ENCODE measurements at places on chromosomes 3 and 15.

DNA sequence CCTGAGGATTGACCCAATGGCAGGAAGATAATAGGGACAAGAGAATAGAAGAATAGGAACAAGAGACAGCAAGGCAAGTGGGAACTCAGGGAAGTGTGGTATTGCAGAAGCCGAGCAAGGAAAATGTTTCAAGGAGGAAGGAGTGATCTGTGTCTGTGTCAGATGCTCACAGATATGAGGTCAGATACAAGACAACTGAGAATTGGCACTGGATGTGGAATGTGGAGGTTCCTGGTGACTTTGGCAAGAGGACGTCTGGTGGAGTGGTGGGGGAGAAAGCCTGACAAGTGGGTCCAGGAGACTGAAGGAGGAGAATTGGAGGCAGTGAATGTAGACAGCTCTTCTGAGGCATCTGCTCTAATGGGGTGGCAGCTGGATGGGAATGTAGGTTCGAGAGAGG, 24.1 kb downstream of the GYG1 start:
- no peak for DNase-seq

DNA sequence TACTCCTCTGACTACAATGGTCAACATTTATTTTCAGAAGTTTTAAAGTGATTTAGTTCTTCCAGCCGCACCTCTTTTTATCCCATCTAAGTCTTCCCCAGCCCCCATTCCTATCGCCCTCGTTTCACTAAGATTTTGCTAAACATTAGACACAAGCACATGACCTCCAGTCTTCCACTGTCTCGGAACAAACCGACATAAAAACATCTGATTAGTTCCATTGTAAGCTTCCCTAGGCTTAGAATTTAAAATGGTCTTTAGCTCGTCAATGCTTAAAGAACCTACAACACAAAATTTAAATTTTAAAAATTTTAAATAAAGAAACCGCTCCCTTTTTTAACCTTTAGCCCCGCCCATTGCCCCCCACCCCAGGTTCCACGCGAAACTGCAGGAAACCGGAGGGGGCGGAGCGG, 284 bp upstream of the TSC22D2 start:
- DNase-seq: no peak

- no peak for DNase-seq
Measured at GRCh38 chr3:173354124-173354523, 43.4 kb upstream of the NLGN1 start.

- DNase-seq: no peak
Measured at GRCh38 chr3:76369170-76369569, 583.8 kb upstream of the ZNF717 start.

DNA sequence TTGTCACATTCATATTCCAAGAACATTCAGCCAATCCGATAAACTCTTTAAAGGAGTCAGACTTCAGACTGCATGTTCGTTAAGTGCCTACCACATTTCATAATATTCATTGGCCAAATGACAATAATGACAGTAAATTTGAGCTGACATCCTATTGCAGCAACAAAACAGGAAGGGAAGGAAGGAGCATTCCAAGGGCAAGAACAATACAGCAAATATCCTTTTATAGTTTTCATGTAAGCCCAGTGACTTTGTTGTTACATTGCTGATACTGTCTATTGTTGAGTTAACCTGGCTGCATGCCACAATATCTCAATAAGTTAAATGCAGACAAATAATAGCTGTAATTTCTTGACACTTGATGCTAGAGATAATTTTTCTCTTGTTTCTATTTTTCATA, 16.4 kb upstream of the CBLB start:
- DNase-seq: no peak

DNA sequence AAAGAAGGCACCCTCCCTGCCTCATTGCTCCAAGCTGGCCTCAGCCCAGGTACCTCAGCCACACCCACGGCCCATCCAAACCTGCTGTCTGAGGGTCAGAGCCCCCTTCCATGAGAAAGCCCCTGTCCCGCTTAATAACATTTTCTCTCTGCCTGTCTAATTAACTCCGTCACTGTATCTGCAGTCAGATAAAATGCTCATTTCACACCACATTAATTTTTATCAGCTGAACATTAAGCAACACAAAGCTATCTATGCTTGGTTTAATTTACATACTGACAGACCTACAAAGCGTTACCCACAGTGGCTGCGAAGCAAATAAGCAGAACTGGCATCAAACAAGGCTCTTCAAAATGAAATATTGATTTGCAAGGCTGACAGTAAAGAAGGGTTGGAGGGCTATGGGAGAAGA, 309.8 kb upstream of the ICE2 start:
- no peak for DNase-seq

DNA sequence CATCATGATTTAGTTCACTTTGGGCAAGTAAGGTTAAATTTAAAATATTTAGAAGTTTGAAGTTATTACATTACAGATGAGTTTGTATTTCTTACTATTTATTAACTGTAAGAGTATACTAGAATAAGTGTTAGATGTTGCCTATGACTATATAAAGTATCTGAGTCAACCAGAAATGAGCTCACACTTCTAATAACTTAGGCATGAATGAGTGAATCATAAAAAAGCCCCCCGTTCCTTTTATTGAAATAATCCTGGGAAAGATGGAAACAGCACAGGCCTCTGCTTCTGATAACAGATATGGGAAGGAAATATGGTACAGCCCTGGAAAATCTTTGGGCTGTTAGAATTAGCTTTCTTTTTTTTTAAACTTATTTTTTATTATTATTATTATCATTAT, 66.6 kb upstream of the TGFBR2 start:
- DNase-seq: no peak

DNA sequence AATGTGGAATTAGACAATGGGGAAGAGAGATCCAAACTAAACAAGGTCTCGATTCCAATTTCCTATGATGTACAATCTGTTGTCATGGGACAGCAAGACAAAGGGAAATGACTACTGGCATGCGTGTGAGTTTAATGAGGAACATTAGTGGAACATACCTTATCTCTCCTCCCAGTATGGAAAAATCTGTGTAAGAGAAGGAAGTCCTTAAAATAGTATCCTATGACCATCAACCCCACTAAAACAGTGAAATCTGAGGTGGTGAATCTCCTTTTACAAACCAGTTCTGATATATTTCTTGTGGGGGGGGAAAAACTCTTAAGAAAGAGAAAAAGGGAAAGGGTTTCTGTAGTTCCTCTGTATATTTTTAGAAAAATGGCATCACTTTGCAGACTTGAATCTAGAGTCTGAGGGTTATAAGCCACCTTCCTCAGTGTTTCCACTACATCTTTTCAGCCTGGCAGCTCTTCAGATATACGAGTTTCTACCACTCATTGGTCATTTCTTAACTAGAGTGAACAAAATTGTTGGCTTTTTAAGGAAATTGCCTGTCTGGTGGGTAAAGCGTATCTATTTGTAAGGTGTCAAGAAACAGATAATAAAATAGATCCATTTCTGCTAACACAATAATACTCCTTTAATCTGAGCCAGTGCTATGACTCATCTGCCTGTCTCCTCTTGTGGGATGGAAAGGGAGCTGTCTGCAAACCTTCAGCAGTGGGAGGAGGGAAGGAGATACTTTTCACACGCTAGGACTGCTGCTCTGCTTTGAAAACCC, 3.0 kb upstream of the TNFAIP8L3 start:
- DNase-seq: no peak

- no peak for DNase-seq
Measured at GRCh38 chr15:98671060-98672008, 23.0 kb downstream of the IGF1R start.

GRCh38 chr3:27483117-27484014, 818 bp downstream of the SLC4A7 start:
- DNase-seq: no peak

- DNase-seq: no peak
Measured at GRCh38 chr15:101480613-101481380, 8.7 kb downstream of the PCSK6 start.

DNA sequence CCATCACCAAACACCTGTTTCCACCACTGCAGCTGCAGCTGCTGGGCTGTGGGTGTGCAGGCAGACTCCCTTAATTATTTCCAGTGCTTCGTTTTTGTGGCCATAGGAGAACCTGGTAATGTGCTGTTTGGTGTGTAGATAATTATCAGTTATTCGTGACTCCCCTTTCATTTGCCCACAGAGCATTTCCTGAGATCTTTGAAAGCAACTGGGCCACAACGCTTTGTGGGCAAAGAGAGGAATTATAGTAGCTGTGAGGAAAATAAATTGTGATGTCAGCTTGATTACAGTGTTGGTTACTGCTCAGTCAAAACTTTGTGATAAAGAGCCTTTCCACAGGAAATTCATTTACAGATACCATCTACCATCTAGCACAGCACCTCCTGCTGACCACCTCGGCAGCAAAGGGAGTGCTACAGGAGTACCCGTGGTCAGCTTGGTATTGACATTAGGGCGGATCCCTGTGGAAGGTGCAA, 193.3 kb upstream of the SLCO3A1 start:
- DNase-seq: no peak

DNA sequence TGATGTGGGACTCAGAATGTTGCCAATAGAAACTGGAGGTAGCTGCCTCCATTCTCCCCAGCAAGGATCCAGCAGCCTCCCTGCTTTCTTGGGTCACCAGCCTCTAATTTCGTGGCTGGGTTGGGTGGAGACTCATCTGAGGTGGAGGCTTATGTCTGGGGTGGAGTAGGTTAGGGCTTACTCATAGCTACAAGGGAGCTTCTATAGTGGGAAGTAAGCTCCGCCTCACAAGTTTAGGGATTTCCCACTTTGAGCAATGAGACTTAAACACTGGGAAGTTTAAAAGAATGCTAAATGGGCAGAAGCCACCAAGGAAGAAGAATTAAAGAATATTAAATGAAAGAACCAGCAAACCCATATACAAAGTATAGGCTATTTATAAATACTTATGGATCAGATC, 63.8 kb downstream of the GJD2 start:
- no peak for DNase-seq

- DNase-seq: no peak
Measured at GRCh38 chr3:55491296-55491816, 4.2 kb upstream of the WNT5A start.

- peak; percentile 60 for DNase-seq
Measured at GRCh38 chr3:39146611-39147591, 6.5 kb downstream of the CSRNP1 start.

- DNase-seq: no peak
Measured at GRCh38 chr15:52243286-52243685, 52.1 kb upstream of the GNB5 start.

DNA sequence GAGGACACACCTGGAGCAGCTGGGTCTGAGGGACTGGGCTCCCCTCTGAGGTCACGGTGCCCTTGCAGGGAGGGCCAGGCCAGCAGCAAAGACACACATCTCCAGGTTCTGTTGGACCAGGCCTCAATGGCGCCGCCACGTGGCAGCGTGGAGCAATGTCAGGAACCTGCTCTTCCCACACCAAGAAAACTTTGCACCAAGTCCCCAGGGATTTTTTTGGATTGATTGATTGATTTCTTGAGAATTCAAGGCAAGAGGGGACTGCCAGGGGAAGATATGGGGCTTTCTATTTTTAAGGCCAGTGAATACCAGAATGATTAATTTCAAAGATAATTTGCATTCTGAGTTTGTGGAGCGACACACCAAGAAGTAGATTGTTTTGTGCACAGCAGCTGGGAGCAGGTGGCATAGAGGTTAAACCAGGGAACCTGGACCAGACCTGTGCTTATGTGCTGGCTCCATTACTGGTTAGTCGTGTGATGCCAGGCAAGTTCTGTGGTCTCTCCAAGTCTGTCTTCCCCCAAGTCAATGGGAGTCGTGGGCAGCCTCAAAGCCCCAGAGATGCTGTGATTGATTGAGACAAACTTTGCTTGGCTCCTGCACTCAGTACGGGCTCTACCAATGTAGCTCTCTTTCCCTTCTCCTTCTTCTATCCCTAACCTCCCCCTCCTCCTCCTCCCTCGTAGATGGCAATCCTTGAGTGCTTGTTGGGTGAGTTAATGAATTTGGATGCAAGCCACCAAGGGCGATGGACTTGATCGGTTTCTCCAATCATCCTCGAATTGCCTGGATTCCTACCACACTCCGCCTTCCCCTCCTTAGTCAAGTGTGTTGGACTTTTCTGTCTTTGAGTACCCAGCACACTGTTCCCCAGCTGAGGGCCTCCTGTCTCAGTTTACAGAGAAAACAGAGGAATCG, 96.2 kb upstream of the TRPM1 start:
- DNase-seq: peak; percentile 36

DNA sequence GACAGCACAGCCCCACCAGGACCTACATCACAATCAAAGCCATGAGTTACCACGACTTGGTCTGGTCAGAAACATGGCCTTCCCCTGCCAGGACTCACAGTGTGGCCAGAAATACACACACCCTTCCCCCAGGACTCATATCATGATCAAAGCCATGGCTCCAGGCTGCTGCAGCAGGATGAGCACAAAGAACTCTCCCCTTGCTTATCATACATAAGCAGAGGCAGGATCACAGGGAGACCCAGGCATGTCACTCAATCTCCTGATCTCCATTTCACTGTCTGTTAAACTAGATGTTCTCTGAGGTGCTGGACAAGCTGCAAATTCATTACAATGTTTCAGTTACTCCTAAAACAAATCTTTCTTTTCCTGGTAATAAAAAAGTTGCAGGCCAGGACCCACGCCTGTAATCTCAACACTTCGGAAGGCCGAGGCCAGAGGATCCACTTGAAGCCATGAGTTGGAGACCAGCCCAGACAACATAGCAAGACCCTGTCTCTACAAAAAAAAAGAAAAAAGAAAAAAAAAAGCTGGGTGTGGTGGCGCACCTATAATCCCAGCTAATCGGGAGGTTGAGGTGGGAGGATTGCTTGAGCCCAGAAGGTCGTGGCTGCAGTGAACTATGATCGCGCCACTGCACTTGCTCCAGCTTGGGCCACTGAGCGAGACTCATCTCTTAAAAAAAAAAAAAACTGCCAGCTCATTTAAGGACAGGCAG, 1.2 kb downstream of the PFKFB4 start:
- no peak for DNase-seq

- no peak for DNase-seq
Measured at GRCh38 chr3:172272698-172273097, 175.6 kb downstream of the GHSR start.

GRCh38 chr3:25035526-25035925, 392.5 kb upstream of the RARB start:
- no peak for DNase-seq

DNA sequence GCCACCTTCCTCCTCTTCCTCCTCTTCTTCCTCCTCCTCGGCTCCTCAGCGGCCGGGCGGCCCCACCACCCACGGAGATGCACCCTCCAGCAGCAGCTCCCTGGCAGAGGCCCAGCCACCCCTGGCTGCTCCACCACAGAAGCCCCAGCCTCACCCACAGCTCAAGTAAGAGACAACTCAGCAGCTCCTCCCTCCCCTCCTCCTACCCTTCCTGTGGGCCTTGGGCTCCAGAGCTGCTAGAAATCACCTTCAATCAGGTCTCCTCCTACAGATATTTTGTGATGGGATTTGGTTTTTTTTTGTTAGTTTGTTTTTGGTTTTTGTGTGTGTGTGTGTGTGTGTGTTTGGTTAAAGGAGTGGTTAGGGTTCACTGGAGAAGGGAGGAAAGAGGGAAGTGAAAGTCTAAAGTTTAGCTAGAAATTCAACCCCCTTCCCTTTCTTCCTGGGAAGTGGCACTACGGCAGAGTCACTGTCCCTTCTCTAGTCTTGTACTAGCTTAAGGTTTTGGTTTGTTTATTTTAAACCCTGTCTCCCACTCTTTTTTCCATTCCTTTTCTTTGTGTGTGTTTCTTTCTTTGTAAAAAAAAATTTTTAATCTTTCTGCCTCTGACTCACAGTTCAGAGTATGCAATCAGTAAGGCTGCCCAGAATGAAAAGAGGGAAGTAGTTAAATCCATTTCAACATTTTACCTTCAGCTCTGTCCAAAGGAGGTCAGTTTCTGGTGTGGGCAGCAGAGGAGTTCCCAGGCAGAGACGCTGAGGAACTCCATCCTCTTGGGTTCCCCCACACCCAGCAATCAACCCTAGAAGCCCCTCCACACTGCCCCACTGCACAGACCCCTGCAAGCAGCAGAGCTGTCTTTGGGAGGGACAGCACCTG, 29.0 kb upstream of the TIMP4 start:
- DNase-seq: no peak

All from stimulated activated CD4-positive, alpha-beta T cell treated with anti-CD3 and anti-CD28 coated beads, TNF-alpha, amount 100 ng/mL, for 1 hour (primary cell).